GM12892 (cell line): ENCODE measurements at places on chromosomes 3 and 15.

DNA sequence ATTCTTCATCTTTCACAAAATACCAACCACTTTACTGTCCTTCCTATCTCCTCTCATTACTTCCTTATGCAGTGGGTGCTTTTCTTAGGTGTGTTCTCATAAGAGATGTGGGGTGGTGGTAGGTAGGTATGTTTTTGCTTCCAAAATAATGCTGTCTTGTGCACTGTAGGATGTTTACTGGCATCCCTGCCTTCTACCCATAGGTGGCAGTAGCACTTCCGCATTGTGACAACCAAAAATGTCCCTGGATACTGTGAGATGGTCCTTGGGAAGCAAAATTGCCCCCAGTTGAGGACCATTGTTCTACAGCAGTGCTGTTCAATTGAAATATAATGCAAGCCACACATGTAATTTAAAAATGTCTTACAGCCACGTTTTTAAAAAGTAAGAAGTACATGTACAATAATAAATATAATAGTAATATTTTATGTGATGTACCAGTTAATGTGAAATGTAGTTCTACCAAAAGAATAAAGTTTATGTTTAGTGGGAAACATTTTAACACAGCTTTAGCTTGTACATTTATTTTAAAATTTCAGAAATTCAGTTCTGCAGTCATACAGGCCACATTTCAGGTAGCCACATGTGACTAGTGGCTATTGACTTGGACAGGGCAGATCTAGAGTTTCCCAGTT is 75.2 kb downstream of the NEO1 start:
- DNase-seq, result no peak

- no peak for DNase-seq
These were observed 58.3 kb downstream of the EPHA3 start for GRCh38 chr3:89165636-89166263.

- DNase-seq, result no peak
These were observed 24.8 kb upstream of the MEIS2 start for GRCh38 chr15:37125143-37125542.

DNA sequence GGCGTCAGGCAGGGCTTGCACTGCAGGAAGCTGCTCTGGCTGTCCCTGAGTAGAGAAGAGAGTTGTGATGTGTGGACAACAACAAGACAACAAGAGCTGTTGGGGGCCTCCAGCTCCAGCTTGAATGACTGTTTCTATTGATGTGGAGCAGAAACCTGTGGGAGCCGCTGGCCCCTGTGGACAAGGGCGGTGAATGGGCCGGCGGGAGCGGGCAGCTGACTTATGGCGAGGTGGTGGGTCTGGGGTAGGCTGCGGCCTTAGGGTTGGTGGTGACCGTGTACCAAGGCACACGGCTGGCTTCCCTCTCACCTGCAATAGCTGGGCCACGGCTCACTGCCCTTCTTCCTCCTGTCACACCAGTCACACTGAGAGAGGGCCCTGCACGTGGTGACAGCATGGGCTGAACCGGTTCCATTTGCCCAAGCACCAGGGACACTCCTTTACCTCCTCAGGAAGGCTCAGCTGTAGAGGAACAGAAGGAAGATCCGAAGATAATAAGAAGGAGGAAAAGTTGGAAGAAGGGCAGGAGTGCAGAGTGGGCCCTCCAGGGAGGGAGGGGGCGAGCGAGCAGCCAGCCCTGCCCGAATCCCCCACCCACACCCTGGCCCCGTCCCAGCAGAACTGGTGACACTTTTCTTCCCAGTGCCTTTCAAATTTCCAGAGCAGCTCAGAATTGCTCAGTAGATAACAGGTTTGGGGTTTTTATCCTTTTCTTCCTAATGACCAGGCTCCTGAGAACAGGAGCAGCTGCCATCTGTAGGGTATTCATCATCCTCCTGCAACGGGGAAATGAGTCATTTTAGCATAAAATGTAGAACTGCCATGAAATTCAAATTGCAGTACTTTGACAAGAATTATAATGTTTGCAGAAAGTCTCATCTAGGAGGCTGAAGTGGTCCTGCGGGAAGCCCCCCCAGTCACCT is 136.9 kb downstream of the TJP1 start:
- no peak for DNase-seq

- no peak for DNase-seq
These were observed 90.1 kb downstream of the CHST2 start for GRCh38 chr3:143209715-143210059.
